Esophagus muscularis mucosa (tissue), 4 donors: ENCODE measurements at places on chromosomes 7 and 10. TPM values are rescaled to one million over a fixed set of nuclear protein-coding genes. Genes with fewer than 3 reads are reported as not detected.

DNA sequence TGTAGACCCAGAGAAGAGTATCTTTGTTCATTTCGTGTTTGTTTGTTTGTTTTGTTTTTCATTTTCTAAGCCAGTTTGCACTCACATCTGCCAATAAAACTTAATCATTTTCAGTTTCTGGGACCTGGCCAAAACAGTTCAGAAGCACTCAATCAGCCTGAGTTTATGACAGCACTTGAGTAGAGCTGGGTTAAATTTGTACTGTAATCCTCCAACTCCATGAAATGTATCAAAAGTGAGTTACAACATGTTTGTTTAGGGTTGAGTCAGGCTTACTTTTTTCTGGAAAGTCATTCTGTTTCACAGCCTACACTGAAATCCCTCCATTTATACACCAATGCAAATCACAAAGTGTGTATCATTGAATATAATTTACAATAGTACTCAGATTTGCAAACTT, 91.9 kb downstream of the ZWINT start:
- DNase-seq: no peak

GRCh38 chr7:664997-665735, 61.3 kb upstream of the DNAAF5 start:
- no peak for DNase-seq

DNA sequence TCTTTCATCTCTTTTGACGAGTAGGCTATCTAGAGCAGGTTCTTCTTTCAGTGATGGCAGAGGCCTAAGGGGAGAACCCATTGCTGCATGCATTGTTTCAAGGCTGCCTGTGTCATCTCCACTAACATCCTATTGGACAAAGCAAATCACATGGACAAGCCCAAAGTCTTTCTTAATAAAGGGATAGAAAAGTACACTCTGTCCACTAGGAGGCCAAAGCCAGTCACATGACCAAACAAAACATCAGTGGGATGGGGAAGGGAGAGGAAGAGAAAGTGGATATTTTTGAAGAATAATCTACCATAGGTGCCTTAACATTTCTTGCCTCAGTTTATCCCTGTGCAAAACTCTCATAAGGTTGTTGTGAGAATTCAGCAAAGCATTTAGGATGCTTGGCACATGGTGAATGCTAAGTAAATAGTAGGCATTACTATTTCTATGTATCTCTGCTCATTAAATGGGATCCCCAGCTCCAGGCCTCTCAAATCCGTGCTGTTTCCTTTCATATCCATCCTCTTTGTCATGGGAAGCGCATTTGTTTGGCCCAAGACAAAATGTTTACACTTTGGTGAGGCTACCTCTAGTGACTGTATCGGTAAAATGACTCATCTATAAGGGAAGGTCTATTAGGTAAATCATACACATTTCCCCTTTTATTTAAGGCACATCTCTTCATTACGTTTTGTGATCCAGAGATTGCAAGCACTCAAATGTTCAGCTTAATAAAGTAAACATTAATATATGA, 16.7 kb upstream of the CADPS2 start:
- DNase-seq: no peak

SFTPA1 gene
- 3.3 TPM for total RNA-seq

SPDYE8 gene
- total RNA-seq: not detected

- DNase-seq: no peak
These were observed 120.1 kb downstream of the PHTF2 start for GRCh38 chr7:77918676-77919075.

- peak; percentile 79 for DNase-seq
These were observed 25.2 kb upstream of the FIGNL1 start for GRCh38 chr7:50475340-50475739.

GRCh38 chr10:80199828-80200227, 5.5 kb downstream of the ANXA11 start:
- no peak for DNase-seq

- no peak for DNase-seq
These were observed 43.8 kb downstream of the CALCR start for GRCh38 chr7:93530701-93531100.

DNA sequence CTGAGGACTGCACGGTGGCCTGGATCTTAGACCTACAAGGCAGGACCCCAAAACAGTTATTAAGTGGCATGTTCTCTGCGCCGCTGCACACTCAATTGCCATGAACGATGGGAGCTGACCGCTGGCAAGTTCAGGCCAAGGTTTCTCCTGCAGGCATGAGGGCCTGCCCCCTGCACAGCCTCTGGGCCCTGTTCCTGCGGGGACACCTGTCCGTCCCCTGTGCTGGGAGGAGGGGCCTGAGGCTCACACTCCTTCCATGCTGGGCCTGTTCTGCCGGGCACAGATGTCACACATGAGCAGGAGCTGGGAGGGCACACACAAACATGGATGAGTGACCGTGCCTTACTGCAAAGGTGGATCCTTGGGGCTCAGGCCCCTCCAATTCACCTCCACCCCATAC, 90.0 kb downstream of the PTPRN2 start:
- DNase-seq: no peak

SORCS1 gene
- total RNA-seq: 9.6 TPM

GRCh38 chr7:94439893-94440381, 45.2 kb downstream of the COL1A2 start:
- DNase-seq: no peak

CFAP58 gene
- 1.2 TPM for total RNA-seq

COL13A1 gene
- 1.2 TPM for total RNA-seq

GRCh38 chr7:46990761-46991160, 591.1 kb downstream of the TNS3 start:
- no peak for DNase-seq

- peak; percentile 60 for DNase-seq
These were observed 2.5 kb downstream of the TMEM176B start for GRCh38 chr7:150797661-150798060.

GRCh38 chr7:41463770-41464470, 239.0 kb downstream of the INHBA start:
- no peak for DNase-seq

- no peak for DNase-seq
These were observed 34.0 kb downstream of the FOXL3 start for GRCh38 chr7:324011-324410.
